ENCODE measurements at places on chromosomes 3 and 15.

DNA sequence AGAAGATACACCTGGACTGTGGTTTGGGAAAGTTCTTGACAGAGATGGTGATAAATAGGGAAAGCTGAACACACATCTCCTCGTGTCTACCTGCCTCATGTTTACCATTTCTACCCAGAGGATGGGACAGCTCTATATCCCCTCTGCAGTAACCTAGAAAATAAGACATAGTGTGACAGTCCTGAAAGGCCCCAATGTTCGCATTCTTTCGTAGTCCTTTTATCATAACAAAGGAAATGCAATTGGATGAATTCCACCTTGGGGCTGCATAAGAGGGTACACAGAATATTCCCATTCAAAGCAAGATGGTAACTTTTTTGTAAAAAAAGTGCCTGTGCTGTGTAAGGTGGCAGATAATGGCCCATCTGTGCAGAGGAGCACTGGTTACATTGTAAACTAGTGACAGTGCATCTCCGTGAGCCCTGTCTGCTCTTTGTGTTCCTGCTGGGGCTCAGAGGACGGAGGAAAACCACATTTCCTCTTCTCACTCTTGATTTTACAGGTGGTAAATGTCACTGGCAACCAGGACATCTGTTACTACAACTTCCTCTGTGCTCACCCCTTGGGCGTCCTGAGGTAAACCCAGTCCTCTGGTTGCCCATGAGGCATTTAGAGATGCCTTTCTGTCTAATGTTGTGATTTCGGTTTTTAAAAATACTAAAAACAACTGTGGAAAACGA lies 74.3 kb downstream of the SIDT1 start:
- DNase-seq, result no peak

DNA sequence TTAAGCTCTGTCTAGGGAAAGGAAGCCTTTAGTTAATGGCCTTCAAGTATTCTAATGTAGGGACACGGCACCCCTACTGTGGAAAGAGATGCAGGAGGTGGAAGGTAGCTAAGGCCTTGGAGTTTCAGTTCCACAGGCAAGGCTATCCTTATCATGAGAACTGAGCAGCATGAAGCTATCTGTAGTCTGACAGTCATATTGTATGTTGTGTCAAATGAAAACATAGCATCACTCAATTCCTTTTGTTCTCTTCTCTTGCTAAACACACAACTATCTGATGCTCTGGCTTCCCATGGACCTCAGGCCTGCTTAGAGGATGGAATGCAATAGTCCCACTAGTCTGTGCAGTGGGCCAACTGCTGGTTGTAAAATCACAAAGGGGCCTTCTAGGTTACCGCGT lies 380.9 kb downstream of the FHIT start:
- no peak for DNase-seq

- no peak for DNase-seq
These were observed 17.5 kb downstream of the PPP2R3A start for GRCh38 chr3:135982922-135983581.

DNA sequence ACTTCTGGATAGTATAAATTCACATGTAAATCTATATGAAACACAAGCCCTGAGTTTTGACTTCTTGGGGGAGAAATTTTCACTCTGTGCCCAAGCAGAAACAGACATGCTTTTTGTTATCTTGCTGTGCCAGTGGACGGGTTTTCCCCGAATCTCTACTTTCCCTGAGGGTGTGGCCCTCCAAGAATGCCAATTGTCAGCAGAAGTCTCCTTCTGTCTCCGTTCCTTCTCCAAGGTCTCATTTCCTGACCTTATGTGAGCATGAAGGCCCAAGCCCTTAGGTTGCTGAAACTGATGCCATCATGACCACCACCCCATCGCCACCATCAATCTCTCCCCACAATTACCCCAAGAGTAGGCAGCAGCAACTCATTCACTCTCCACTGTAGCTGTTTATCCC lies 253.8 kb downstream of the XXYLT1 start:
- no peak for DNase-seq

DNA sequence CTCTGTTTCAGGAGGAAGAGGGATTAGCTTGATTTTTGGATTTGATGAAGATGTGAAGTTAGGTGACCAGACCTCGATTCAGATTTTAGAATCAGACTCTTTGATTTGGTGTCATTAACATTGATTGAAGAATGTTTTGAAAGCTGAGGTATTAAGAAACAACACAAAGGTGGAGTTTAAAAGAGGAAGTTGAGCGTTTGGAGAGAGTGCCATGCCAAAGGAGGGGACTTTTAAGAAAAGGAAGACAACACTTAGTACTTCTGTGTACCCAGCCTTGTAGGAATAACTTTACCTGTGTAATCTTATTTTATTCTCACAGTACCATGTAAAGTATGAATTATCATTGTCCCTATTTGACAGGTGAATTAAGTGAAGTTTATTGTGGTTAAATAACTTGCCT lies 34.4 kb downstream of the PPARG start:
- no peak for DNase-seq

- DNase-seq, result no peak
These were observed 19.3 kb downstream of the C3orf85 start for GRCh38 chr3:109155828-109156227.

DNA sequence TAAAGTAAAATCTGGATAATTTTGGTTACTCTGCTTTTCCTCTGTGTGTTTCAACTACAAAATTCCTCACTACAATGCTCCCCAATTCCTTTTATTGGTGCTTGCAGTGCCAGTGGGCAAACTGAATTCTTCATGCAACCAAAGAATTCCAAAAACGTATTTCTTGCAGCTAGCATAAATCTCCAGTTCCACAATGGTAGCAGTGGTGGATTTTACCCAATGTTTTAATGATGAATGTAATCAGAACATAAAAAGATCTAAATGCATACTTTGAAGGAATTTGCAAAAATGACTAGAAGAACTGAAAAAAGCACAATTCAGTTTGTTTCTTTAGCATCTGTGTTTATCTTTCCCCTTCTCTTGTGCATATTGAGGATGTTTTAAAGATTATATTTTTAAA lies 359.6 kb upstream of the TPRG1 start:
- DNase-seq, result no peak

GRCh38 chr3:61288446-61288845 lies 37.2 kb upstream of the FHIT start:
- no peak for DNase-seq

- DNase-seq, result no peak
These were observed 88.4 kb downstream of the PLCH1 start for GRCh38 chr3:155656466-155656865.

DNA sequence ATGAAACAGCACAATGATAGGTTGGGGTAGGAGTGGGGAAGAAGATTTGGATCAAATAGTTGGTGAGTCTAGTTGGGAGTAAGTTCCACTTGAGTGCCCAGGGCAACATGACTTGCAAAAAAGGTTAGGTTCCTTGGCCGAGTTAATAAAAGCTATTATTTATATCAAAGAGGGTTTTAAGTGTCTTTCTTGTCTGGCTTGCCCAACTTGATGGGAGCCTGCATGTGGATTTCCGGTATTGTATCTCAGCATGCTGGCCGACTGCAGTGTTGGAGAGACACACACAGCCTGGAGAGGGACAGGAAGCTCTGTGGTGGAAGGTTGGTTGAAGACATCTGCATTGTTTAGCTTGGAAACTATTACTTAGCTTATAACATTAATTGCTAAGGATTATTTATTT lies 449.5 kb upstream of the TBL1XR1 start:
- DNase-seq, result no peak

- DNase-seq, result no peak
These were observed 21.0 kb downstream of the AP3B2 start for GRCh38 chr15:82688691-82689090.

- peak; percentile 54 for DNase-seq
These were observed 19.5 kb downstream of the PPCDC start for GRCh38 chr15:75042730-75043508.

GRCh38 chr3:42473083-42473932 lies 29.1 kb upstream of the VIPR1 start:
- DNase-seq, result peak; percentile 21

DNA sequence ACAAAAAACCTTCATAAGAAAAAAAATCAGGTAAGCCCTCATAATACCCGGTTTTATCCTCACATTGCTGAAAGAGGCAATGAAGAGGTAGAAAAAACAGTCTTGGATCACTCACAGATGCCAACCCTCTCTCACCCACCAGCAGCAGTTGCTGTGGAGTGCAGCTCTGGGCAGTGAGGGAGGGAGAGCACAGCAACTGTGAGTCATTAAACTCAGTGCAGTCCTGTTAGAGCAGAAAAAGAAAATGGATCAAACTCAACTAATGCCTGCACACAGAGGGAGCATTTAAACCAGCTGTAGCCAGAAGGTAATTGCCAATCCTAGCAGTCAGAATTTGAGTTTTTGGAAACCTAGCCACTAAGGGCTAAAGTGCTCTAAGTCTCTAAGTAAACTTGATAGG lies 1050.6 kb upstream of the ALCAM start:
- no peak for DNase-seq

DNA sequence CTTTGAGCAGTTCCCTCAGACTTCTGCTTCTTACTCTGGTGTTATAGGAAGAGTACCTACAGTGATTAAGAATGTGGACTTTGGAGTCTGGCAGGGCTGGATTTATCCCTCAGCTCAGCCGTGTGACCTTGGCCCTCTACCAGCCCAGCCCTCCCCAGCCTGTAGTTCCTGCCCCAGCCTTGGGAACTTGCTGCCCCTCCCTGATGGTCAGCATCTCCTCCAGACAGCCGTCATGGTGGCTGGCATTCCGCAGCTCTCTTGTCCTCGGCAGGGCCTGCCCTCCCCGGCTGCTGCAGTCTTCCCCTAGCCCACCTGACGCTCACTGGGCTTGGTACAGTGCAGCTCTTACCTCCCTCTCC lies 21.9 kb upstream of the CPNE9 start:
- DNase-seq, result no peak

GRCh38 chr3:125262161-125262560 lies 49.6 kb upstream of the SLC12A8 start:
- DNase-seq, result no peak

Measured in posterior cingulate gyrus (tissue), 11 donors.